ENCODE measurements at places on chromosomes 16 and 17.
A peak's percentile ranks its signal among the peaks of the same experiment; 100 is the strongest.

- DNase-seq, result no peak
These were observed 32.3 kb downstream of the RAP1GAP2 start for GRCh38 chr17:2828397-2829038.

DNA sequence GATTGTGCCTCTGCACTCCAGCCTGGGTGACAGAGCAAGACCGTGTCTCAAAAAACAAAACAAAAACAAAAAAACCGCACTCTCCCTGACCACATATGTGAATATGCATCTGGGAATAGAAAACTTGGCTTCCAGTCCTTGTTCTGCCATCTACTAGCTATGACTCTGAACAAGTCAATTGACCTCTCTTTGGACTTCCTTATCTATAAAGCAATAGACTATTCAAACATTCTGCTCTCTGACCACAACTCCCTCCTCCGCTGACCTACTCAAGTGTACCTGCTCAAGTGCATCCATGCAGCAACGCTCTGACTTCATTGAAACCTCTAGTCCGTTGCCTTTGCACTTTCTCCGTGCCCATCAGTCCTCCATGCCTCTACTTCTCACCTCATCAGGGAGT lies 52.6 kb upstream of the KDM6B start:
- no peak for DNase-seq

DNA sequence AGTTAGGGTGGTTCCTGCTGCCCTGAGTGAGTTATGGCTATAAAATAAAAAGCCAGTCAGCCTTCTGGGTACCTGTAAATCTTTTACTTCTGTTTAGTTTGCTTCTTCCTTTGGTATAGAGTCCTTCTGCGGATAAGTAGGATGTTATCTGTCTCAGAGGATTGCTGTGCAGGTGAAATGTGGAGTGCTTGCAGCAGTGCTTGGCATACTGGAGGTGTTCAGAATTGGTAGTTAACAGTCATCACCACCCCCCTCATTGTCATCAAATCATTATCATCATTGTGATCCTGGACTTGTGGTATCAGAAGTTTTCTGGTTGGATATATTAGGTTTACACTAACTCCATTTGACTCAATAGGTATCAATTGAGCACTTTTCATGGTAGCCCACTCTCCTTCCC lies 2.6 kb downstream of the LCMT1 start:
- DNase-seq, result no peak

DNA sequence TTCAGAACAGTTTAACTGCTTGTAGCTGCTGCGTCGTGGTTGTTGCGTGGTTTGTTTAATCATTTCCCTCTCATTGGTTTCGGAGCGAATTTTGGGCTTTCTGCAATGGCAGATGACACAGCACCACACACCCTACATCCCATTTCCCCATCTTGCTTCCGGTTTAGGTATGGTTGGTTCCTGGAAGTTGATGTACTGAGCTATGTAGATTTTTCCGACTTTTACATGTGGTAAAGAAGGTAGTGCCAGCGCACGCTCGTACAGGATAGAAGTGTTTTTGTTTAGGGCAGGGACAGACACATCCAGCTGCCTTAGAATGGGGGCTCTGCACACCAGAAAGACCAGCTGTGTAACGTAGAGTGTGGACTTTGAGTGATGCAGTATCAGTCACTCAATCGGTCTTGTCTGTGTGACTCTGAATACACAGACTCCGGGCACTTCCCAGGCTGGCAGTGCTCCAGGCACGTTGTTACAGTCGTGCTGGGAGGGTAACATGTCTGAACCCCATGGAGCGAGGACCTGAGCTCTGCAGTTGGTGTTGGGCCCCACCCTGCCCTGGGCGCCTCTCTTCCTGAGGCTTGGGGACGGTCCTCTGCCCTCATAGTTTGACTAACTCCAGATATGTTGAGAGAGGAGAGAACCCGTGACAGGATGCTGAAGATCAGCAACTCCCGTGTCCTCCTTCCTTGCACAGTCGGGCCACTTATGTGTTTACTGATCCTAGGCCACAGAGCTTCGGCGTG lies 172.0 kb upstream of the CHMP6 start:
- DNase-seq, result no peak

- DNase-seq, result no peak
These were observed 1.8 kb downstream of the NLRP1 start for GRCh38 chr17:5582209-5583185.

DNA sequence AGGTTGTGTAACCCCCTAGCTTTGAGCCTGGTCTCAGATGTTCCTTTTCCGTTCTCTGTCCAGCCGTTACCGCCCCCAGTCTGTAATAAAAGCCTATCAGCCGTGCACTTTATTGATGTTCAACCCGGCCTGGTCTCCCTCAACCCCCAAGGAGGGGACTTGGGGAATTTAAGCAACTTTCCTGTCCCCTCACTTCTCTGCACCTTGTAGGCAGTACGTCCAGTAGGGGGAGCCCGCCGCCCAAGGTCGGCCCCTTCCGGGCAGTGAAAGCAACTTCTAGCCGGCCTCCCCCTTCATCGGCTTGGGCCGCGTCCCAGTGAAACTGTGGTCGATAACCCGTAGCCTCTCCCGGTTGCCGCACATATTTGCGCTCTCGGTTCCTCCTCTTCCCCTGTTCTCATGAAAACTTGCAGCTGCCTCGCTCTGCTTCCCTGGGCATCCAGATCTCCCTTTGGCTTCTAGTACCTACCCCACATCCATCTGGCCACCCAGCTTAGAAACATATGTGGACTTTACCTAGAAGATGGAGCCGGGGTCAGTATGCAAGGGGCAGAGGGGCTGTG lies 7.9 kb downstream of the PNPO start:
- DNase-seq, result peak; percentile 66

DNA sequence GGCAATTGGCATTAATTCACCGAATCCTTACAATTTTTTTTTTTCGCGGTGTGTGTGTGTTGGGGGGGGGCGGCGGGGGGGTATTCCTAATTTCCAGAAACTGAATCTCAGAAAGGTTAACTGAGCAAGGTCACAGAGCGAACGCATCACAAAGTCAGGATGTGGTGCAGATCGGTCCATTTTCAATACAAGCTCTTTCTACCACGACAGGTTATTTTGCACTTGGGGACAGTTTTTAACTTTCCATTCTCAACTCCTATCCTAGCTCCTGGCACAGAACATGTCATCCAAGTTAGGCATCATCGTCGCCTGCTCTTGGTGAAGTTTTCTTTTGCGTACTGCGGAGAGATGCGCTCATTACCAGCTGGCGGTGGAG lies 15.4 kb upstream of the ERN1 start:
- DNase-seq, result no peak

- DNase-seq, result no peak
These were observed at the start of gene ABCC12 for GRCh38 chr16:48155926-48156789. TSS of gene ABCC12 (minus strand) at chr16:48155993. CDS start at chr16:48146424, 9,569 bp downstream.

DNA sequence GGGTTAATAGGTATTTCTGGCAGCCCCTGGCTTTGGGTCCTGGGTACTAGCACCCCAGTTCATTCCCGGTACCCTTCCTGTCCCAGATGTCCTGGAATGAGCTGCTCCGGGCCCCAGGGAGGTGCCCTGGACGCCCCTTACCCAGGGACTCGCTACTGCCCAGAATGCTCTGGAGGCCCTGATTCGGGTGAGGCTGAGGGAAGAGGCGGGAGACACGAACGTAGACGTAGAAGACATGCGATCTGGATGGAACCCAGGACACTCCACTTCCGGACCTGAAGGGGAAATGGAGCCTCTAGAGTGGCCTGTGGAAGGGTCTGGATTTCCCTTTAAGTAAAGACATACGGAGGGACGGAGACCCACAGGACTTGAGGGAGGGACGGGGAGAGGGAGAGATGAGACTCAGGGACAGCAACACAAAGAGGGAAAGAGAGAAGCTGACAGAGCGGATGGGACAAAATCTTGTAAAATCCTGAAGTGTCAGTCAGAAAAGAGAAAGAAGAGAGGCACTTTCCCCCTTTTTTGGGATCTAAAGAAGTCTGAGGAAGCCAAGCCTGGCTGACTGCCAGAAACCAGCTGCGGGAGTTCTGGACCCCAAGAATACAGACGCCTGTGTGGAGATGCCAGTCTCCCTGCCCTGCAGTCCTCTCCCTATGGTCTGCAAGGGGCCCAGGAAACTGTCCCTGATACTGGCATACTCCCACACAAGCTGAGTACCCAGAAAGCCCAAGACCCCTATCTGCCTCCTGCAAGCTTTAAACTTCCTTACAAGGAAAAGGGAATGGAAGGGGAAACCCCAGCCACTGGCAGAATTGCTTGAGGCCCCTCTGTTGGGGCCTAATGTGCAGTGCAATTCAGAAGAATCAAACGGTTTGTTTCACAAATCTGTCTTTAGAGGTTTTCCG lies 1.0 kb upstream of the HOXB13 start:
- DNase-seq, result no peak

- no peak for DNase-seq
These were observed 107.4 kb upstream of the CRHR1 start for GRCh38 chr17:45676695-45677094.

GRCh38 chr16:87782033-87782432 lies 16.2 kb upstream of the KLHDC4 start:
- DNase-seq, result no peak

DNA sequence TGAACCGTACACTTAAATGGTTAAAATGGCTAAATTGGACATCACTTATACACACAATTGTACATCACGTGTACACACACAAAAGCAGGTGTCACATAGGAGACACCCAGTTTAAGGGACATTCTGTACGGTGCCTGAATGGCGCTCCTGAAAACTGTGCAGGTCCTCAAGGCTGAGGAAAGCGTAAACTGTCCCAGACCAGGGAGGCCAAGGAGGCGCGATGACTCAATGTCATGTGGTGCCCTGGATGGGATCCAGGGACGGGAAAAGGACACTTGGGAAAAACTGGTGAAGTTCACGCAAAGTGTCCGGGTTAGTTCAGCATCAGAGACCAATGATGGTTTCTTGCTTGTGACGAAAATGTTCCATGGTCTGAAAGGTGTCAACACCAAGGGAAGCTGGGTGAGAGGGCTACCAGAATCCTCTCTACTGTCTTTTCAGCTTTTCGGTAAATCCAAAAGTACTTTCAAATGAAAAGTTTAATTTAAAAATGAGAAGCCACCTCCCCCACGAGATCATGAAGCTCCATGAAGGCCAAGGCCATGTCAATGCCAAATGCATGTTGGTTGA lies 112.2 kb downstream of the CMIP start:
- DNase-seq, result no peak

DNA sequence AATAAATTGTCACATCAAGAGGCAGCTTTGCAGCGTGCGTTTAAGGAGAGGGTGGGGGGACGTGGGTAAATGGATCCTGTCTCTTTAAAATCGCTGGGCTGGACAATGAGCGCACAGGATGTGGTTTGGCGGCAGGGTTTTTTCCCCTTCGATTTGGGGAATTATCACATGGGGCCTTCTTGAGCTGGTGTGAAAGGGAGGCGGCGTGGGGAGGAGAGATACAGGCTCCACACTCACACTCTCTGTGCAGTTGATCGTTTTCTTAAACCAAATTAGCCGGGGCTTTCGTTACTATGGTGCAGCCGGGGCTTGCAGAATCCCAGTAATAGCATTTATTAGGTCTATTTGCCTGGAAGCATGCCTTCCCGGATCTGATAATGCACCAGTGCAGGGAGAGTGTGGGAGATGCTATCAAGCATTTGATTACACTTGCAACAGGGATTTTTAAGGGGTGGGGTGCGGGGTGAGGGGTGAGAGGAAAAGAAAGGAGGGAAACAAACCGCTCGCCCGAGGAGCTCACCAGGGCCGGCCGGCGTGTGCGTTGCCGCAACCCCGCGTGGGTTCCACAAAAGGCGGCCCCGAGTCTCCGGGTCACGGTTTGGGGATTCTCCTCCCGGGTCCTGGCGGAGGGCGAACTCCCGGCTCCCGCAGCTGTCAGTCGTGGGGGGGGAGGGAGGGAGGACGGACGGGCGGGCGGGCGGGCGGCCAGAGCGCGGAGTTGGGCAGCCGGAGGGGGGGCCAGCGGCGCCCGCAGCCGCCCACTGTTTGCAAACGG lies 58.8 kb upstream of the GSE1 start:
- DNase-seq, result no peak

DNA sequence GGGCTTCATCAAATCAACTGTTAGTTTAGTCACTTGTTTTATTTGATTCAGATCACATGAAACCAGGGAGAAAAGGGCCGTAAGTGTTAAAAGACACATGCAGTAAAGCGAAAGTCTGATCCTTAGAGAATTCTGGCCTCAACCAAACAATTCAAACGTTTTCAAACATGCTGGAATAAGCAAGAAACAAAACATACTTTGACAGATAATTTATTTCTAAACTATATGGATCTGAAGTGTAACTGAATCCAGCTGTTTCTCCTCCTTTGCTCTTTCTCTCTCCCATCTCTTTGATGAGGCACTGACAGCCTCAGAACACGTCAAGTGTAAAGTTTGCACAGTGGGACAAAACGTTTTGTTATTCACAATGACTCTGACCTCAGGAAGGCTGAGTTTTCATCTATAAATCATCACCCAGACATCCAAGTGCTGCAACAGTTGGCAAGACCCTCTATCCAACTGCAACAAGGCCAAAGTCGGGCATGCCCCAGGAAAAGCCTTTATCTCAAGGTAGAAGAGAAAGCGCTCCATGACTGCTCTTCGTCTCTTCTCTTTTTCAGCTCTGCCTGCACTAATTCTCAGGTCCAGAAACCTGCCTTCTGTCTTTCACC lies 267.1 kb upstream of the MYOCD start:
- DNase-seq, result no peak

GRCh38 chr17:43880420-43880991 lies 26.8 kb downstream of the MPP2 start:
- DNase-seq, result no peak

DNA sequence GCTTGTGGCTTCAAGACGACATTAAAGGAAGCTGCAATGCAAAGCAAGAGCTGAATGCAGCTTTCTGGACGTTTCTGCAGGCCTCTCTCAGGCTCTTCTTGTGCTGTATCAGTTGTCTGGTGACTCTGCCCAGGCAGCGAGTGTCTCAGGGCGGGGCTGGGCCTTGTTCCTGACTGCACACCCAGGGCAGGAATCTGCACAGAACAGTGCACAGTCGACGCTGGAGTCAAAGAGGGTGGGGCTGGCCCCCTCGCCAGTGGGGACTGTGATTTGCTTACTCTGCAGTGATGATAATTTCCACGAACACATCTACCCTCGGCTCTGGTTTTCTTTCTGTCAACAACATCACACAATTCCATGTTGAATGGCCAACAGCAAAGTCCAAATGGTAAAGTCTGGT lies 60.7 kb downstream of the IRF8 start:
- no peak for DNase-seq

- no peak for DNase-seq
These were observed 118.0 kb upstream of the CRHR1 start for GRCh38 chr17:45666046-45666600.

- DNase-seq, result peak; percentile 28
These were observed 380.9 kb downstream of the SOX9 start for GRCh38 chr17:72501404-72502370.

DNA sequence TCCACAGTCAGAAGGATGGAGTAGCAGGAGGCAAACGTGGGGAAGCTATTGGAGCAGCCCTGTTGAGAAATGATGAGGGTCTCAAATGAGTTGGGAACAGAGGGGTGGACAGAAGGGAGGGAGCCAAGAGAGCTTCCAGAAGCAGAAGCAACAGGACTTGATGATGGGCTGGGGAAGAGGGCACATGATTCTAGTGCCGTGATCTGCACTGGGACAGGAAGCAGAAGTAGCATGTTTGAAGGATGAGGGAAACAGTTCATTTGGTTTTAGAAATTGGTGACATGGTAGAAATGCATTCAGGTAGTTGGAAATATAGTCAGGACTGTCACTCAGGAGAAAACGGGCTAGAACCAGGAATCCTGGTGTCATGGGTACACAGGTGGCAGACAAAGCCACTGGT lies 19.4 kb downstream of the EMP2 start:
- no peak for DNase-seq

- DNase-seq, result no peak
These were observed 289.4 kb downstream of the SEC14L1 start for GRCh38 chr17:77429969-77430752.

- DNase-seq, result no peak
These were observed 299.4 kb downstream of the CPPED1 start for GRCh38 chr16:12504312-12504711.

Measured in NCI-H2081 treated with DMSO at 0.1 percent for 48 hours (cell line).